ENCODE measurements at places on chromosomes 2 and 18.

- no peak for DNase-seq
These were observed 136.0 kb downstream of the PTH2R start for GRCh38 chr2:208542465-208543041.

- no peak for DNase-seq
These were observed 38.0 kb downstream of the KYNU start for GRCh38 chr2:142915502-142915901.

DNA sequence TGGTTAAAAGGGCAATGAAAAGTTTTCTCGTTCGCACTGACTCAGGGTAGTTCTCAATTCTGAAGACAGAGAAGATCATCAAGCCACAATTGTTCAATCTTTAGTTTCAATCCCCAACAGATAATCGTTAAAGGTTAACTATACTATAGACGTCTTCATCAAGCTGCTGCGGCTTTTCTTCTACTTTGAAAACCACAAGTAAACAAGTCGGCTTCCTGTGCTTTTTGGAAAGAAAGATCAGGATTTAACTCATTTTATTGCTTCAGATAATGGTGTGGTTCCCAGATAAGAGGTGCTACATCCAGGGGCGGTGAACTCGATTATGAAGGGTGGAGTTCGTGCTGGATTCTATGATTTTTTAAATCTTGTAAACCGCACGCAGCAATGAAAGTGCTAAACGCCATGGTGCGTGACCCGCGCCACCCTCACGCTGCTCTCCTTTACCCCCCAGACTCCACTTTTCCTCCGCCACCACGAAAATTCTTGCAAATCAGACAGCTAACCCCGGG is 545 bp upstream of the CDCA7 start:
- DNase-seq = no peak

- DNase-seq = no peak
These were observed 1.5 kb downstream of the EPB41L5 start for GRCh38 chr2:120014226-120014980.

DNA sequence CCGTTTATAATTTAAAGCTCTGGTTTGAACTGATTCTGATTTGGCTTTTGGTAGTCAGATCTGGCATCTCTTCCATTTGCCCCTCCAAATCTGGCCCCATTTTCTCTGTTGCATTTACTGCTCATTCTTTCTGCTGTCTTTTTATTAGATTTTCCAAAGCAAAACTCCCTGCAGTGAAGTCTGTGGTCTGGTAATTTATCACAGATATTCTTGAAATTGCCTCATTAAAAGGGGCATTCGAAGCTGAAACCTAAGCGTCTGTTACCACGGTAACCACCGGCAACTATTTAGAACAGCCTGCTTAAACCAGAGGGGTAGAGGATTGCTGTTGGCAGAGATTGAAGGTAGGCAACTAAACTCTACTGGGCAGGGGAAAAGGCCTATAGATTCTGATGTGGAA is 111.5 kb upstream of the UPP2 start:
- no peak for DNase-seq

GRCh38 chr2:21423854-21424253 is 300.1 kb downstream of the TDRD15 start:
- no peak for DNase-seq

- DNase-seq = no peak
These were observed 652.0 kb downstream of the DCC start for GRCh38 chr18:52992041-52992440.

- peak; percentile 56 for DNase-seq
These were observed 99.1 kb downstream of the ALPK2 start for GRCh38 chr18:58529714-58530354.

- DNase-seq = no peak
These were observed 15.4 kb upstream of the XDH start for GRCh38 chr2:31429759-31430438.

DNA sequence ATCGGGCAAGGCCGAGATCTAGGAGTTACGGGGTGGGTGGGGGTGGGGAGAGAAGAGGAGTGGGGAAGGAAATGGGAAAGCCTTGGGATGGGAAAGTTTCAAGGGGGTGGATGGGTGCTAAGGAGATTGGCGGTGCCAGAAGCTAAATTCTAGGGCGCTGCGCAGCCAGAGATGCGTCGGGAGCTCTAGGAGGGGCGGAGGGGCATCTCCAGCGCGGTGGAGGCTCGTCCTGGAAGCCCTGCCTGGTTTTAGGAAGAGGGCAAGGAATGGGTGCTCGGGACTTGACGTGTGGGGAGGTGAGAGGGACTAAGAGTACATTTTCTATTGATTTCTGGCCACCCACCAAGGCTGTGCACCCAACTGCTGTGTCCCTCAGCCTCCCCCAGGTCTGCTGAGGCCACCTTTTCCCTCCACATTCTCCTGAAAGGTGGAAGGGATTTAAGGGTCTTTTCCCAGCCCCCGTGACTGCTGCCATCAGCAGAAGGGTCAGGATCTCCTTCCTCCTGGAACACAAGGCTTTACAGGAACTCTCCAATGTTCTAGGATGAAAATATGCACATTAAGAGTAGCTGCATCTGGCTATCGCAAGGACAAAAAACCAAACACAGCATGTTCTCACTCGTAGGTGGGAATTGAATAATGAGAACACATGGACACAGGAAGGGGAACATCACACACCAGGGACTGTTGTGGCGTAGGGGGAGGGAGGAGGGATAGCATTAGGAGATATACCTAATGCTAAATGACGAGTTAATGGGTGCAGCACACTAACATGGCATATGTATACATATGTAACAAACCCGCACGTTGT is 1.4 kb downstream of the C2orf72 start:
- DNase-seq = no peak

DNA sequence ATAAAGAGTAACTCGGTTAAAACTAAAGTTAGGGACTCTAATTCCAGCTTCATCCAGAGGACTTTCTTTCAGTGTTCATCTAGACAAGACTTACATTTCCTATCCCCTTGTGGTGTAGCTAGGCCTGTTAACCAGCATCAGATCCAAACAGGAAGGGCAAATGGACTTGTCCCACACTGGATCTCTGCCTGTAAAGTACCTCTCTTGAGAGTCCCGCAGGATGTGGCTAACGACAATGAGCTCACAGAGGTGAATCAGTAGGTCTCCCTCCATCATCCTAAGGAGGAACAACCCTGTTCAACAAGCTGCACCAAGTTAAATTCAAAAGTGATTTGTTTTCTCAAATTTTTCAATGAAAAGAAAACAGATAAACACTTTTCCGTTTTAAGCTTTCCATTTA is 412.3 kb upstream of the RGPD4 start:
- DNase-seq = no peak

DNA sequence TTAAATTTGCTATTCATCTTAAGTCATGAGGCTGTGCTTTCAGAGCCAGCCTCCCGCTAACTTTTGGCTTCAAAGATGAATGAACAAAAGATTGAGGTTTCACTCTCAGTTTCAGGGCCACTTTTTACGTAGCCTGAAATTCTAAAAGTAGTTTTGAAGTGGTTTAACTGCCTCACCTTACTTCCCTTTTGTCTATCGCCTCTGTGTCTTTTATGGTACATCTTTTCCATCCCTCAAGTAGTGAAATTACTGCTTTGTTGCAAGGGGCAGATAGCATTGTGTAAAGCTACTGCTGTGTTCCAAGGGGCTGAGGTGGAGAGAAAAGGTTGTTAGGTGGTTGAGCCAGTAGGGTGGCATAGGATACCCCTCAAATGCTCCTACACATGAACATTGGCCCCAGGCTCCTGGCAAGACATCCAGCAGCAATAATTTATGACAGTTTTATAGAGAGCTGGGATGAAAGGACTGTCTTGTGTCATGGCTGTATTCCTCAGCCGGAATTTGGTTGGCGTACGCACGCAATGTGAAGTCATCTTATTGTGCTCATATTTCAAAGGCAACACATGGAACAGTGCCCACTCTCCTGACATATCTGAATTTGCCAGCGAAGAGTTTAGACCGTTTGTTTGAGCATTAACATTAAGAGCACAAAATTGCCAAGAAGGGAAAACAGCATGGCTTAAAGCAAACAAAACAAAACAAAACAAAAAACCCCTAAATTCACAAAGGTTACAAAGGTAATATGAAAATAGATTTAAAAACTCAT is 32.2 kb downstream of the QPCT start:
- DNase-seq = no peak

- DNase-seq = no peak
These were observed 37.1 kb upstream of the C2orf66 start for GRCh38 chr2:196846295-196846694.

DNA sequence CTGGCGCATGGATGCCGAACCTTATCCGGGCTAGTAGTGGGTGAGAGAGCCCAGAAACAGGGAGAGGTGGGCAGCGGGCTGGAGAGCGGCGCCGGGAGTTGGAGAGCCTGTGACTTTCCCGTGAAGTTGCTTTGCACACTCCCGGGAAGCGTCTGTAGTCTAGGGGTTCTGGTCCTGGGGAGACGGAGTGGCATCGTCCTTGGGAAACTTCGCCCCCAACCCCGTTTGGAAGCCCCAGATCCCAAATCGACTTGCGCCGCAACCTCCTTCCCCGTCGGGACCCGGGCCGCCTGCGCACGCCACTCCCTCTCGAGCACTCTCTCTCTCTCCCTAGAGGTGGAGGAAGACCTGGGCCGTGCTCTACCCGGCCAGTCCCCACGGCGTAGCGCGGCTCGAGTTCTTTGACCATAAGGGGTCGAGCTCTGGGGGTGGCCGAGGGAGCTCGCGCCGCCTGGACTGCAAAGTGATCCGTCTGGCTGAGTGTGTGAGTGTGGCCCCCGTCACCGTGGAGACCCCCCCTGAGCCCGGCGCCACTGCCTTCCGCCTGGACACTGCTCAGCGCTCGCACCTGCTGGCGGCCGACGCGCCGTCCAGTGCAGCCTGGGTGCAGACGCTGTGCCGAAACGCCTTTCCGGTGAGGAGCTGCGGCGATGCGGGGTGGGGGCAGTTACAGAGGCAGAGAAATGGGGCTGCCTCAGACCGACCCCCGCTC is 456 bp downstream of the DOK1 start:
- peak; percentile 24 for DNase-seq

DNA sequence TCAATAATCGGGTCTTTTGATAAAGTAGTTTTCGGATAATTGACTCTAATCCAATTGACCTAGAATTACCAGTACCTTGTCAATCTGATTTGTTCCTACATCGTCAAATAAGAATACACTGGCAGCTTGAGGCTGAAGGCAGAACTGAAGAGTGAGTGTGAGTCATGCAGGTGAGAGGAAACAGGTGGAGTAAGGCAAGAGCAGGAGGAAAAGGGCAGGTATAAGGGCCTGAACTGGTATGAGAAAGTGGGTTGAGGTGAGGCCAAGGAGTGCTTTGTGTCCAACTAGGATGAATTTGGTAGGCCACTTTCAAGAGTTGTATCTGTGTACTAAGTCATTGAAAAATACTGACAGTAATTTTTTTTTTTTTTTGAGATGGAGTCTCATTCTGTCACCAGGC is 186.0 kb downstream of the ZNF385B start:
- DNase-seq = no peak

GRCh38 chr2:63604666-63605065 is 15.9 kb downstream of the MDH1 start:
- DNase-seq = no peak

GRCh38 chr2:38771632-38772031 is 6.4 kb upstream of the GEMIN6 start:
- no peak for DNase-seq

DNA sequence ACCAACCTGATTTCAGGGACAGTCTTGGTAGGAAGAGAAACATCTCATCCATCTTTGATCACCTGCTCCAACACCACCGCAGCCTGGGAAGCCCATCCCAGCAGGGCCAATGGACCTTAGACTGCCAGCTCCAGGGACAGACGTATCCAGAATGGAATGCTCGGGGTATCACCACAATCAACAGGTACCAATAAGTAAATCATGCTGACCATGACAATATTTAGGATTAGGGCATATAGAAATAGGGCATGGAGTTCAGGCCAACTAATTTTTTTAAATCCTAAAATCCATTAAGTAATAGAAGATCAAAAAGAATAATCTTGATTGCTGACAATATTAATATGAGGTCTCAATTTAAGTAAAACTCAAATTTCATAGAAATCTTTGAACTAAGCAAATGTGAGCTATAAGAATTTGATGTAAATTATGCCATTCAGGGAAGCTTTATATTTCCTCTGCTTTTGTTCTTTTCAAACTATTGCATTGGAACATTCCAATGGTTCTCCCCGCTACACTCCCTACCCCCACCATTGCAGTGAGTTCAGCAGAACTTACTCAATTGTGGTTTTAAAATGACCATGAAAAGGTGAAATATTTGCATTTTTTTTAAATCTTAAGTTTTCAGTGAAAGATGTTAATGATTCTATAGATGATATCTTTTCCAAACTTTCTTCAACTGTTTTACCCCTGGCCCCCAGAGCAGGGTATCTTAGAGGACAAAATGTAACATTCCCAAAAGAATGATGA is 138.6 kb downstream of the DNER start:
- DNase-seq = no peak

GRCh38 chr2:11396021-11396420 is 51.6 kb upstream of the ROCK2 start:
- DNase-seq = no peak

Measured in effector CD4-positive, alpha-beta T cell (primary cell).